Kidney tubule cell (primary cell): ENCODE measurements at places on chromosomes 13 and 19.

DNA sequence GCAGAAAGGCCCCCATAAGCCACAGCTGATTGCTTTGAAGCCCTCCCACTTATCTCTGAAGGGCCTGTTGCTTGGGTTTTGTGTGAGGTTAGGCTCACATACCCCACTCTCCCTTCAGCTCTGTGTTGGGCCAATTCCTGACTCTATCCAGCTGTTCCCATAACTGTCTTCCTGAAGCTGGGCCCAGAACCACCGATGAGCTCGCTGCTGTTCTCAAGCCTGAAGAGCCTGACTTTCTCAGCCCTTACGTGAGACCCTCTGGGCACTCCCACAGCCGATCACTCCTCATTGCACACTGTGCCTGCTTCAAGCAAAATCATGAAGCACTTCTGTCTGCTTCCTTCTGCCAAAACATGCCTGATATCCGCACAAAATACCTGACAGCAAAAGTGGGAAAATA lies 124.1 kb downstream of the CRYL1 start:
- no peak for DNase-seq

GRCh38 chr13:74696148-74696922 lies 562.1 kb upstream of the KLF12 start:
- DNase-seq: no peak

DNA sequence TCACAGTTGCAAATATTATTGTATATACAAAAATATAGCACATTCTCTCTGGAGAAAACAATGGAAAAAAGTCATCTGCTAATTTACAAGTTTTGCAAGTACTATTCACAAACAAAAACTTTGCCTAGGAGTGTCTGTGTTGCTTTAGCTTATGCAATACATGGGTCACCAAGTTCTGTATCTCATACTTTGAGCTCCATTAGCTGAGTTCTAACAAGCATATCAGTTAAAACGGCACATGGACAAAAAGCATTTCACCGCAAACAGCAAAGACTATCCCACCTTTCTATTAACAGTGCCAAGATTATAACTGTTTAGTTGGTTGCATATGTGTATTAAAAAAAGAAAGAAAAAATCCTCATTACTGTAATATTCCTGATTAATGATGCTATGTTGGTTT lies 4.6 kb downstream of the SPRY2 start:
- DNase-seq: no peak

- DNase-seq: peak; percentile 48
Measured at GRCh38 chr13:38301236-38301635, 48.4 kb upstream of the UFM1 start.

DNA sequence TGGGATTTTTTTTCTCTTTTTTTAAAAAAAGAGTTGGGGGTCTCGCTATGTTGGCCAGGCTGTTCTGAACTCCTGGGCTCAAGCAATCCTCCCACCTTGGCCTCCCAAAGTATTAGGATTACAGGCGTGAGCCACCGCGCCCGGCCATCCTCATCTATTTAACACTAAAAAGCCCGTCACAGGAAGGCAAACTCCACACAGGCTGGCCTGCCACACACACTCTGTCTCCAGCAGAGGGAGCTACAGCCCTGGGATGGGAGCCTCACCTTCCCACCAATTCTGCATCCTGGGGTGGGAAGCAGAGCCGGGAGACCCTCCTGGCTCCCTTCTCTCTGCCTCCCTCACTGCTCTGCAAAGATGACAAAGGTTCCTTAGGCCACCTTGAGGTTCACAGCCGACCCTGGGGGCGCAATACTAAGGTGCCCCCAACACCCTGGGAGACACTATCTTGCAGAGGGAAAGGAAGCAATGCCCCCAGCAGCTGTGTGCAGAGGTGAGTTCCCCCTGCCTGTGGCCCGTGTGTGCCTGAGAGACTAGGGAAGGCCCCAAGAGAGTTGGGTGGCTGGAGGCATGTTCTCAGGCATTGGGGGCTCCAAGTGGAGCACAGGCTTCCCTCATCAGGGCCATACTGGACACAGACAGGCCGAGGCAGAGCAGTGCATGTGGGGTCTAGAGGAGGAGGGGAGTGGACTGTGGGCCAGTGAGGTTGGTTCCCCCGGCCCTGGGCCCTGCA lies 27.4 kb upstream of the TIMM44 start:
- peak; percentile 51 for DNase-seq

- no peak for DNase-seq
Measured at GRCh38 chr19:35392742-35393715, 22.2 kb downstream of the GPR42 start.

GRCh38 chr13:80116107-80116506 lies 224.8 kb downstream of the SPRY2 start:
- peak; percentile 6 for DNase-seq

DNA sequence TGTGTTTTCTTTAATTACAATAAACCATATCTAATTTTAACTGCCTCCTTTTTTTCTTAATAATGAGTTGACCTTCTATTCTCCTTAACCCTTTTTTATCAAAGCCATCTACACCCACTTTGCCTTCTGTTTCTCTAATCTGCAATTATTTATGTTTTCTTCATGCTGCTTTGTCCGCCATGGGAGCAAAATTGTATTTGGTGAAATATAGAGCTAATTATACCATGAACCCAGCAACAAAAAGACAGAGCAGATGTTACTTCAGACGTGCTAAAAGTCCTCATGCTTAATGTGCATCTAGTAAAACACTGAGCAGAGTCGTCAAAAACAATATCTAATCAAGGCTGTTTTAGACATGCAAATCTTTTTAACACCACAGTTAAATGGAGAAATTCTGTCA lies 264.7 kb downstream of the DACH1 start:
- DNase-seq: no peak

DNA sequence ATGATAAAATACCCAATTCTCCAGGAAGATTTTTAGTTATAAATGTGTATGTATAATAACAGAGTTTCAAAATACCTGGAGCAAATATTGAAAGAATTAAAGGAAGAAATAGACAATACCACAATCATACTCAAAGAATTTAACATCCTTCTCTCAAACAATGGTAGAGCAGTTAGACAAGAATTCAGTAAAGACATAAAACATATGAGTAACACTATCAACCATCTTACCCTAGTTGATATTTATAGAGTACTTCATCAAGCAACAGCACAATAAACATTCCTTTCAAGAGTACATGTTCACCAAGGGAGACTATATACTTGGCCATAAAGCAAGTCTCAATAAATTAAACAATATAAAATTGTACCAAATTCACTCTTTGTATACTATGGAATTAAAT lies 108.4 kb downstream of the DLEU7 start:
- DNase-seq: no peak

- no peak for DNase-seq
Measured at GRCh38 chr13:110528371-110528770, 33.2 kb downstream of the RAB20 start.

GRCh38 chr19:2584002-2584401 lies 108.1 kb downstream of the GADD45B start:
- no peak for DNase-seq

- no peak for DNase-seq
Measured at GRCh38 chr19:8403098-8403819, 9.8 kb upstream of the MARCHF2 start.

GRCh38 chr19:49492573-49493405 lies 3.4 kb upstream of the RPS11 start:
- peak; percentile 47 for DNase-seq

DNA sequence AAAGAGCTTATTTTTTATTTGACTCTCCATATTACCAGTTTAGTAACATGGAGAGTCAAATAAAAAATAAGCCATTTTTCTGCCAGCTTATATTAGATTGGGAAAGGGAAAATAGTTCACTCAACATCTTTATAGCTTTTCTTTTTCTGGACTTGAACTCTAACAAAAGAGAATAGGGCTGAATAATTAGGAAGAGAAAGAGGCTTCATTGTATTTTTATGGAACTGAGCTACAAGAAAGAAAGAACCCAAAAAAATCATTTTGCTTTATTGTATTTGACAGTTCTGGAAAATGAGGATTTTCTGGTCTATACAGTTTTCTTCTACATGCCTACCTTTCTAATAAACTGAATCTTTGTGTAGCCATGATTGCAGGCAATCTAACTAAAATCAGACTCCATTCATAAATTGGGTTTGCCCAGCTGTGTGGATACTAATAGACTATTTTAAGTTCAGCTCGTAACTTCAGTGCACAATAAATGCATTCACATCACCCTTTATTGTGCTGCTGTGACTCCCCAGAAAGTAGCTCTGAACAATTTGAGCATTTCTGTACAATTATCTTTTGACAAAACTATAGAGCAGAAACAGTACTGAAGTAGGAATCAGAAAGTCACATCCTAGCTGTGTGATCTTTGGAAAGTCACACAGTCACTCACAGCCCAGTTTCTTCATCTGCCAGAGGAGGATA lies 115.3 kb downstream of the STOML3 start:
- DNase-seq: no peak

DNA sequence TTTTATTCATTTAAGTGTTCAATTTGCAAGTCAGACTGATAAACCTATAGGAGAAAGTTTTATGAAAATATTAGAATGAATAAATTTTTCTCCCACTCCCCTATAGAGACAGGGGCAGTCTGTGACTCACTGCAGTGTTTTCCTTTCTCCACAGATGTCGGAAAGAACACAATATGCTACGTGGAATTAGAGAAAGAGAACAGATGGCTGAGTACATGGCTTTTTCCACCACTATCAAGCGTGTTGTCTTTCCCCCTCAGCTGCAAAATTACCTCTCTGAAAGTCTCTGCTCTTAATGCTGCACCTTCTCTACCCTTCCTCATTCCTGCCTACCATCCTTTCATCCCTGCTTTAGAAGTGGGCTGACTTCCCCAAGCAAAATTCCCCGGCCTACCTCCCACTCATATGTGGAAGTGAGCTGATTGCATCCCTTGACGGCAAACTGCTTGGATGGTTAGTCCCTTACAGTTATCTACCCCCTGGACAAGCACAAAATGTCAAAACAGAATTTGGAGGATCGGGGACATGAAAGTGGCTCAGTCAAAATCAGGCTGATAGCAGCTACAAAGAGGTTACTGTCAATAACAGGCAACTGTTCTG lies 30.0 kb downstream of the FLT1 start:
- no peak for DNase-seq

DNA sequence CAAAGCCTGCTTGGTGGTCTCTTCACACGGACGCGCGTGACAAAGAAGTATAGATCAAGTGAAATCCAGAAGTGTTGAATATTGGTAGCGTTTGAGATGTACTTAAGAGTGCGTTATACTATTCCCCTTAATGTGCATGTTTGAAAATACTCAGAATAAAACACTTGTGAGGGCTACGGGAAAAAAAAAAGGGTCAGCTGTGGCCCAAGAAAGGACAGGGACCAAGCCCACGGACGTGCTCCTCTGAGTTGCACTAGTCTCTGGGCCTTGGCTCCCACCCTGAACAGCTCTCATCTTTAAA lies 622 bp upstream of the RBM42 start:
- DNase-seq: no peak

GRCh38 chr13:70616847-70617246 lies 508.6 kb upstream of the KLHL1 start:
- no peak for DNase-seq

- peak; percentile 13 for DNase-seq
Measured at GRCh38 chr19:6564393-6564792, 26.6 kb downstream of the CD70 start.

- no peak for DNase-seq
Measured at GRCh38 chr19:14300303-14300702, 80.9 kb upstream of the ADGRE5 start.

DNA sequence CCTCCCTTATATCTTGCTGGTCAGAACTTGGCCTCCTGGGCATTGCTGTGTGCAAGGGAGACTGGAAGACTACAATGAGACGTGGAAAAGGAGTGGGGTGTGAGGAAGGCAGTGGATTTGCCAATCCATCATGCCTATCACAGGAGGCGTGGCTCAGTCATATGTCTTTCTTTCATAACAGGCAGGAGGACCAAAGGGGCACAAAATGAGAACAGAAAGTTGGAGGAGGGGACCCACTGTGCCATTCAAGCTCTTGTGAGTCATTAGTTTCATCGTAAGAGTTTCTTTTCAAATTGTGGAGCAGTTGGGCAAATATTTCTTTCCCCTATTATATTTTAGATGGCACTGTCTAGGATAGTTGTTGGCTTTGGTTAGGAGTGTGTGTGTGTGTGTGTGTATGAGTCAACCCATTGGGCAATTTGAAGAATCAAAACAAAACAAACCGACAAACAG lies 471.5 kb downstream of the TSHZ3 start:
- DNase-seq: no peak

- DNase-seq: peak; percentile 74
Measured at GRCh38 chr19:46990991-46991676, 28.5 kb upstream of the NPAS1 start.

DNA sequence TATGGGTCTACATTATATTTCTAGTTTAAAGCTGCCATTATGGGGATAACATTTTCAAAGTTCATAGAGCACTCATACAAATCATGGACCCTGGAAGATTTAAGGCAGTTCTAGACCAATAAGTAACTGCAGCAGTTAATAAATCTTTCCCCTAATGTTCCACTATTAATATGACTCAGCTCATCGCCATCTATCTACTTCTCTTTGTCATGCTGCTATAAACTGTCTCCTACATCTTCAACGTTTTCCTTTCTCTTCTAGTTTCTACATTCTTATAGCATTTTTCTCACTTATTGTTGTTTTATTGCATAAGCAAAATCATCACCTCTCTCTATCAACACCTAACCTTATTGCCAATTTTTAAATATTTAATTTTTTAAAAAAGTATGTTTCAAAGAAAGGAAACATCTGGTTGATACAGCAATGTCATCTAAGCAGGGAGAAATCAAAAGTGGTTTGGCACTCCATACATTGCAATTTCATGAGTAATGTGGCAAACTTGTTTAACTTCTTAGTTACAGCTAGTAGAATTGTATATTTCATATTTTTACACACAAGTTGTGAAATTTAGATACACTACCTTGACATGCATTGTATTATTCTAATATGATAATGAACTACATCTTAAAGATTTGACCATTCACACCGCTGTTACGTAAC lies 1500.4 kb upstream of the MIR17HG start:
- DNase-seq: peak; percentile 47

DNA sequence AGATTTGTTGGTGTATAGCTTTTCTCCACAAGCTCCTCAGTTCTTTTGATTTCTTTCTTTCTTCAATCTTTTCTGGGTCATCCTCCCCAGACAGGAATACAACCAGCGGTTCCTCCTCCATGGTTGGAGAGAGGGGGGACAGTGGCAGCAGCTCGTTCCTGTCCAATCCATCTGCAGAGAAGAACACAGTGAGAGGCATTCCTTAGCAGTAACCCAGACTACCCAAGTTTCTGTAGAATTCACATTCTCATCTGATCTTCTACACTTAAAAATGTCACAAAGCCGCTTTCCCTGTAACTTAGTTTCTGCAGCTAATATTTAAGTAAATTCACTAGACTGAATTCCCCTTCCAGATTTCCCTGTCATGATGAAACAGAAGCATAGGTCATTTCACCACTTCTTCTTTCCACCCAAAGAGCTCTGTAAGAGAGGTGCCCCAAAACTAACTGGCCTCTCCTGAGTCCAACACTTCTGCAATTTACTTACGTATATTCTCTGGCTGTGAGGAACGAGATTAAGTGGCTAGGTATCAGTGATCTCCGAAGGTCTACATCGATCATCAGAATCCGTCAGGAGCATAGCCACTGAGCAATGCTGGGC lies 171.9 kb downstream of the TBC1D4 start:
- DNase-seq: no peak
